ENCODE measurements at places on chromosomes 1 and 21.

DNA sequence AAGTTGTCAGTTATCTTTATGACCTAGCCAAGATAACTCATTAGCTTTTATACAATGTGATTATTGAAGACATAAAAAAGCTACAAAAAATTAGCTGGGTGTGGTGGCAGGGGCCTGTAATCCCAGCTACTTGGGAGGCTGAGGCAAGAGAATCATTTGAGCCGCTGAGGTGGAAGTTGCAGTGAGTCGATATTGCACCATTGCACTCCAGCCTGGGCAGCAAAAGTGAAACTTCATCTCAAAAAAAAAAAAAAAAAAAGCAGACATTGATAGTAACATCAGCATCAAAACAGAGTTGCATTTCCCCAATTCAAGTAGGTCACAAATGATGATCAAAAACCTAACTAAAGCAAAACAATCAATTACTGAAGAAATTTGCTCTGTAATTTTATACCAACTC, 191.4 kb downstream of the PTGER3 start:
- no peak for DNase-seq

DNA sequence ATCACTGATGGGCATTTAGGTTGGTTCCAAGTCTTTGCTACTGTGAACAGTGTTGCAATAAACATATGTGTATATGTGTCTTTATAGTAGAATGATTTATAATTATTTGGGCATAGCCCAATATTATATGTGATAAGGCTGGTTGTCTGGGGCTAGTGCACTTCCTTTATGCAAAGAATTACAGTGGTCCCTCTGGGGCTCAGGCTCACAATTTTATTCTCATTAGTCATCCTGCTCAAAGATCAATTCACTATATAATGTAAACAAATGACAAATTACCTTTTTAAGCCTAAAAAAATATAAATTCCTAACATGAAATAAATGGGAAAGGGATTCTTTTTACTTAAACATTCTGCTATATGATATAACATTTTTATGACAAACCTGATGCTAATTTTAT, 5.0 kb downstream of the PLPPR4 start:
- no peak for DNase-seq

DNA sequence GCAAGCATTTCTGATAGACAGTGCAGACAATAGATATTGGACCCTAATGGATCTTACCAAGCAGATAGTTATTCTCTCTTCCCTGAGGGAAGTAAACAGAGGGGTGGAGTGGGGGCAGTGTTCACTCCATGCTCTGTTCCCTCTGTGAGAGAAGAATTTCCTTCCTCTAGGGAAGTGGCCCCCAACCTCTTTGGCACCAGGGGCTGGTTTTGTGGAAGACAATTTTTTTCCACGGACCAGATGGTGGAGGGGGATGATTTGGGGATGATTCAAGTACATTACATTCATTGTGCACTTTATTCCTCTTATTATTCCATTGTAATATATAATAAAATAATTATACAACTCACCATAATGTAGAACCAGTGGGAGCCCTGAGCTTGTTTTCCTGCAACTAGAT, 459.9 kb downstream of the ADGRL2 start:
- DNase-seq = no peak

DNA sequence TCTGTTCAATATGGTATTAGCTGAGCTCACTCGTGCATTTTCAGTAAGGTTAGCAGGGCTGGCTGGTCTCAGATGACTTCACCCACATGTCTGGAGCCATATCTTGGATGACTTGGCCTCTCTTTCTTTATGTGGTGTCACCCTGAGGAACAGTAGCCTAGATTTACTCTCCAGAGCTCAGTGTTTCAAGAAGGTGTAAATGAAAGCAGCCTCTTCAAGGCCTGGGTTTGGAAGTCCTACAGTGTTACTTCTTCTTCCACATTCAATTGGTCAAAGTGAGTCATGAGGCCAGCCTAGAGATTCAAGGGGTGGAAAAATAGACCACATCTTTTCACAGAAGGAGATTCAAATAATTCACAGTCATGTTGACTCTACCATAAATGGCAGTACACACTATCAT, 12.2 kb downstream of the VCAM1 start:
- no peak for DNase-seq

DNA sequence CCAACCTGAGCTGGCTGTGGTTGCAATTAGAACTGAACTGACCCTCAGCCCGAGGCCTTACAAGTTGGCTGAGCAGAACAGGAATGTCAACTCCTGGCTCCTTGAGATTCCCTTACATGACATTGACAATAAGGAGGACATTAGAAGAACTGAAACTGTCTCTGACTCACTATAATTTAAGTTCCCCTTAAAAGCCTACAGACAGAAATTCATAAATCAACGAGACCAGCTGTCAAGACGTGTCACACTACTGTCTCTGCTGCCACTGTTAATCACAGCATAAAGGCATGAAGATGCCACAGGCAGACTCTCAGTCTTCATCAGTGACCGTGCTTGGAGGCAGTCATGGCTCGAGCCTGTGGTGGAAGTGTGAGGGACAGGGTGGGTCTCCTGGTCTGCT, 168.8 kb downstream of the GABPA start:
- DNase-seq = no peak

- DNase-seq = no peak
Observed at GRCh38 chr1:27981145-27981544, 21.4 kb downstream of the XKR8 start.

GRCh38 chr1:48644905-48645605, 131.6 kb downstream of the BEND5 start:
- DNase-seq = no peak

DNA sequence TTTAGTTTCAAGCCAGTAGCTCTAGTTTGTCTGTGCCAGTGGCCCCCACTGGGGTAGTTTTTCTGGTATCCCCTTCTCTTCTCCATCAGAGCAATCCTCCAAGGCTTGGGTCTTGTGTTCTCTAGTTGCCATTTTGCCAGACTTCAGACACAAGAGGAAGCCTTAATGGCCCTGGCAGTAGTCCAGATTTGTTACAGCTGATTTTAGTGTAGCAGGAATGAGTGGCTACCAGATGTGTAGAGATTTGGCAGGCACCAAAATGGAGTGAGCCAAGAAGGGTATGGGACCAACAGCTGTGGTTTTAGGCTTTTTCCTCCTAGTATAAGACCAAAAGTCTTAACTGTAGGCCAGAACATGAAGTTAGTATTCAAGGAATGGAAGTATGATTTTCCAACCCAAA, 56.8 kb downstream of the ACP6 start:
- no peak for DNase-seq

- no peak for DNase-seq
Observed at GRCh38 chr21:41067709-41068108, 100.3 kb upstream of the BACE2 start.

GRCh38 chr1:46406881-46407608, 12.9 kb downstream of the FAAH start:
- DNase-seq = no peak

DNA sequence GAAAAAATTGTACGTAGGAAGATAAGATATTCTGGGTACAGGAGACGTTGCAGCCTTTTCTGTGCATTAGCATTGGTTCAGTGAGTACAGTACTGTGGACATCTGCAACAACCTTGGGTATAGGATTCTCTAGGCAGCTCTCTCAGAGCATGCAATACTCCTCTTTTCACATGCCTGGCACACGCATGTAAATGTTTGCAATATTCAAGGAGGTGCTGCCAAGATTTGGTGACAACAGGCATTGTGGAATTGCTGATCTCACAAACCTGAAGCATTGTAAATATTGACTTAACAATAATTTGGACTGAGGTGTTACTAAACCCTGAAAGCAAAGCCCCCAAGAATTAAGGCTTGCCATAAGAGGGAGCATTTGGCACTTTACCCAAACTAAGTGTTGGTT, 126.8 kb downstream of the GRIK1 start:
- DNase-seq = no peak

DNA sequence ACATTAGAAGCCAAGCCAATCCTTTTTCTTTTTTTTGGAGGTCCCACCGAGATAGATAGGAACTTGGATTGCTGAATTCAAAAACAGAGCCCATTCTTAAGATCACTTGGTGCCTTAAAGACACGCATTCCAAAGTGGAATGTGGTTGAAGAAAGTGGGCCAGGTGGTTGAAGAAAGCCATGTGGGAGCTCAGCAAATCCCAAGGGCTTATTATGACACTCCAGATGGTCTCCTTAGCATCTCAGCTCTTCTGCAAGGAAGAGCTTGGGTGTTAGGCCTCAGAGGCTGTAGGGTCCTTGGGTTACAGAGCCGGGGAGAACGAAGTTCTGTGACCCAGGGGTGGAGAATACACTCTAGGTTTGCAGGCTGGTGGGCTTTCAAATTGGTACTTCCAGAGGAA, 13.5 kb downstream of the TOR3A start:
- no peak for DNase-seq

GRCh38 chr1:46342084-46342656, 1.6 kb downstream of the NSUN4 start:
- no peak for DNase-seq

DNA sequence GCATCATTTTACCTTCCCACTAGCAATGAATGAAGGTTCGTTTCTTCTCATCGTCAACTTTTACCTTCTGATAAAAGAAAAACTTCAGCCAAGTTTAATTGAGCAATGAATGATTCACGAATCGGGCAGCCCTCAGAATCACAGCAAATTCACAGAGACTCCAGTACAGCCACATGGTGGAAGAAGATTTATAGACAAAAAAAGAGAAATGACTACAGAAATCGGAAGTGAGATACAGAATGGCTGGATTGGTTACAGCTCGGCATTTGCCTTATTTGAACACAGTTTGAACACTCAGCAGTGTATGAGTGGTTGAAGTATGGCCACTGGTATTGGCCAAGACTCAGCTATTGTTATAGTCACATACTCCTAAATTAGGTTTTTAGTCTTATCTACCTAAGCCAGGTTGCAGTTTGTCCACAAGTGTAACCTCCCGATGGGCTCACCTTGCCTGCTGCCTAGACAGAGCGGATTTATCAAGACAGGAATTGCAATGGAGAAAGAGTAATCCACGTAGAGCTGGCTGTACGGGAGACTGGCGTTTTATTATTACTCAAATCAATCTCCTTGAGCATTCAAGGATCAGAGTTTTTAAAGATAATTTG, 15.3 kb downstream of the AK4 start:
- DNase-seq = no peak

- DNase-seq = no peak
Observed at GRCh38 chr1:173914366-173914871, 2.7 kb downstream of the SERPINC1 start.

DNA sequence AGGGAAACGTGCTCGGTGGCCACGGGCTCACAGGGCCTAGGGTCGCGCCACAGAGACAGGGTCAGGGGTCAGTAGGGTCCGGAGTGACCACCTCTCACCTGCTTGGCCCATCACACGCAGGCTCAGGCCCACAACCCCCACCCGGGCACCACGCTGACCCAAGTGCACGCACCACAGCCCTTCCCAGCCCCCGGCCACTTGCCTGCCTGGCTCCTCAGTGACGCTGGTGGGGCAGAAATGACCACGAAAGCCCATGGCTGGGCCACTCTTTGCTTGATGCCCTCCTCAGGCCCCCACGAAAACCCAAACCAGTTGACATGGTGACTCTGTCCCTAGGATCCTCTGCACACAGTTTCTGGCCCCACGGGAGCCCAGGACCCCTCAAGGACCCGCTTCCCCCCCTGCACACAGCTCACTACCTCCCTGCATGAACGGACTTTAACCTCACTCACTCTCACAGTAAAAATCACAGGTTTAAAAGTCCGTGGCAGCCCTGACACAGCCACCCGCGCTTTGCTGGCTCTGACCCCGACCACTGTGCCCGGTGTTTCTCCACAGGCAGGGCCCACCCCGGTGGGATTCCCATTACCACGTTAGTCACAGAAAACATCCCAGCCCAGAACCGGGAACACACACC, 20.7 kb downstream of the NADK start:
- no peak for DNase-seq

- no peak for DNase-seq
Observed at GRCh38 chr1:67514300-67514699, 84.1 kb upstream of the SERBP1 start.

- DNase-seq = no peak
Observed at GRCh38 chr1:115556236-115556635, 85.5 kb upstream of the VANGL1 start.

GRCh38 chr1:24236789-24237371, 49.8 kb upstream of the IFNLR1 start:
- DNase-seq = no peak
